ENCODE measurements at places on chromosomes 12 and 14.

- no peak for DNase-seq
- no peaks in the 10 kb centered on the region for H3K27me3 ChIP-seq
- no peaks in the 10 kb centered on the region for H3K36me3 ChIP-seq
- H3K4me3 ChIP-seq: no peak overlapping the region
- H3K27ac ChIP-seq: no peak overlapping the region
Measured at GRCh38 chr14:100670017-100670752, 56.5 kb upstream of the DLK1 start.

DNA sequence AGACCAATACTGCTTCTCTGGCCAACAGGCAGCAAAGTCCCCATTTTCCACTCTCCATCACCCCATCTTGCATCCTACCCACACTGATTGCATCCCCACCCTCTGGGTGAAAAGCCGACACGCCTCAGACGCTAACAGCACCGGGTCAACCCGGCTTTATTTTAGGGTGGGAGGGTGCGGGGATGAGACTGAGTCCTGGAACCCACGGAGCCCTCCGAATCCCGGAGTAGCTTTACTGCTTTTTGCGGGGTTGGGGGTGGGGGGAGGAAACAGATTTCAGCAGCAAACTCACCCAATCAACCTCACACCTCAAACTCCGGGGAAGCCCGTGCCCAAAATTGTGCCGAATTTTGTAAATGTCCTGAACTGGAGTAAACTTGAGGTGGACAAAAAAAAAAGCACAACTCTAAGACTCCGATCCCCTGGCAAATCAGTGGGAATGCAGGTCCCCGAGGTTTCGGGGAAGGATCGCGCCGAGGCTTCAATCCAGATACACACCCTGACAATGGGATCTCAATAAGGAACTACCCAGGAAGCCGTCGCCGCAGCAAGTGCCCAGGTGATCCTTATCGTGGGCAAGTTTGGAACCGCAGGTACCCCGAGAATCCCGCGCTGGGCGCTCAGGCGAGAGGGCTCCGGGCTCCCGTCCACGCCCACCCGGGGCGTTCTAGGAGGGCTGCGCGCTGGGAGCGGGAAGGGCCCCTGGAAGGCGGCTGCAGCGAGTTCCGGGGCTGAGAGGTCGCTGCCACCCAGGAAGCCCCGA, 1.1 kb downstream of the GCH1 start:
- peaks cover 21% of the 10 kb centered on the region for H3K4me1 ChIP-seq
- H3K27me3 ChIP-seq: no peaks in the 10 kb centered on the region
- no peaks in the 10 kb centered on the region for H3K36me3 ChIP-seq
- H3K27ac ChIP-seq: peak overlapping the region; percentile 90
- no peak for DNase-seq

GRCh38 chr12:130686511-130686991, 29.5 kb downstream of the RIMBP2 start:
- no peaks in the 10 kb centered on the region for H3K36me3 ChIP-seq
- H3K4me1 ChIP-seq: no peaks in the 10 kb centered on the region
- H3K27ac ChIP-seq: no peak overlapping the region
- DNase-seq: no peak
- H3K4me3 ChIP-seq: no peak overlapping the region
- H3K27me3 ChIP-seq: no peaks in the 10 kb centered on the region

GRCh38 chr12:94266796-94267536, 118.6 kb downstream of the PLXNC1 start:
- peaks cover 9% of the 10 kb centered on the region for H3K4me1 ChIP-seq
- H3K4me3 ChIP-seq: no peak overlapping the region
- no peaks in the 10 kb centered on the region for H3K27me3 ChIP-seq

DNA sequence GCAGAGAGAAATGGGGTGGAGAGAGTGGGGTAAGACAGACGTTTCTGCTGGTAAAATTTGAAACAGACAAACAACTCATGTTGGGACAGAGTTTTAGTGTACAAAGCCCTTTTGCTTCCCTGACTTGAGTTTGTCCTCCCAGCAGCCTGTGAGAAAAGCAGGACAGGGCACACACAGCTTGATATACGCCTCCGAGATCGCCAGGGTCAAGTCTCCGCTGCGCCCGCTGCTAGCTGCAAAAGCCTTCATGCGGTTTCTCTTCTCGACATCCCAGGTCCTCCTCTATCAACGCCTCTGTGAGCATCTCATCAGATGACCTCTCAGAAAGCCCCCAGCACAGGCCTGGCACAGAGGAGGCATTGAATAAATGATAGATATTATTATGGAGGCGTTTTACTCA, 9.4 kb upstream of the BCL11B start:
- no peak for DNase-seq
- no peak overlapping the region for H3K4me3 ChIP-seq
- no peaks in the 10 kb centered on the region for H3K27me3 ChIP-seq
- no peaks in the 10 kb centered on the region for H3K36me3 ChIP-seq
- no peak overlapping the region for H3K27ac ChIP-seq
- H3K4me1 ChIP-seq: no peaks in the 10 kb centered on the region

- H3K27ac ChIP-seq: no peak overlapping the region
- no peak overlapping the region for H3K4me3 ChIP-seq
- no peaks in the 10 kb centered on the region for H3K36me3 ChIP-seq
- no peaks in the 10 kb centered on the region for H3K4me1 ChIP-seq
- no peak for DNase-seq
- no peaks in the 10 kb centered on the region for H3K27me3 ChIP-seq
Measured at GRCh38 chr12:39632670-39633069, 13.1 kb upstream of the ABCD2 start.

DNA sequence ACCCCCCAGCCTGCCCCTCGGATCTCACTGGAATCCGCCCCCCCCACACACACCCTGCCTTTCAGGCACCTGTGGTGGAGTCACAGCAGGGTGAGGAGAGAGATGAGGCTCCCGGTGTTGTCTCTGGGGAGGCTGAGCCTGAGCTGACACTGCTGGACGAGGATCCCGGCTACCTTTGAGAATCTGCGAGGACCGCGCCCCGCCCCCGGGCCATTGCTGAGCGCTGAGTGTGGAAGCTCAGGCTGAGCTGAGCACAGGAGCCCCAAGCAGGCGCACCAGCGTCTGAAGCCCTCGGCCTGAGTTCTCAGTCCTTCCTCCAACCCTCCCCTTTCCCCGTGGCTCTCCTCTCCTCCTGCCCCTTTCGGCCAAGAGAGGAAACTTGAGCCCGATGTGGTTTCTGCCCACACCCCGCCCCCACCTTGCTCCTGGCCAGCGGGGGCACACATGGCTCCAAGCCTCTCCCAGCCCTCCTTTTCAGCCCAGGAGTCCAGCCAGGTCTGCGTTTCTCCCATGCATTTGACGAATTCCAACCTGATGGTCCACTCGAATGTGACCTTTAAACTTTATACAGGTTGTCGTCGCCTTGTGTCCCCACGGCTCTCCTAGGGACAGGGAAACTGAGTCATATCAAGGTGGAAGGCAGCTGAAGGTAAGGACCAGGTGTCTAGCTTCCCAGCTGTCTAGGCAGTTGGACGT, at the start of gene NFE2:
Gene NFE2, minus strand, starts transcription at position 284 of the 696 bp plus-strand sequence. CDS start 5,767 bp downstream, outside the sequence.
- H3K27ac ChIP-seq: no peak within 1 kb of the TSS
- H3K36me3 ChIP-seq: no peaks in the 10 kb centered on the region
- DNase-seq: no peak
- no peak within 1 kb of the TSS for H3K4me3 ChIP-seq

- peaks cover 16% of the 10 kb centered on the region for H3K4me1 ChIP-seq
- no peak overlapping the region for H3K4me3 ChIP-seq
- no peaks in the 10 kb centered on the region for H3K27me3 ChIP-seq
- no peak overlapping the region for H3K27ac ChIP-seq
Measured at GRCh38 chr12:47886510-47887240, 18.1 kb downstream of the VDR start.

- no peaks in the 10 kb centered on the region for H3K27me3 ChIP-seq
- no peak overlapping the region for H3K4me3 ChIP-seq
- H3K27ac ChIP-seq: no peak overlapping the region
- no peak for DNase-seq
- H3K36me3 ChIP-seq: no peaks in the 10 kb centered on the region
Measured at GRCh38 chr14:95331708-95332408, 12.2 kb upstream of the CLMN start.

- H3K4me1 ChIP-seq: peaks cover 32% of the 10 kb centered on the region
- no peaks in the 10 kb centered on the region for H3K36me3 ChIP-seq
- H3K27ac ChIP-seq: no peak overlapping the region
- H3K27me3 ChIP-seq: no peaks in the 10 kb centered on the region
Measured at GRCh38 chr12:46956451-46957035, 122.9 kb upstream of the PCED1B start.

DNA sequence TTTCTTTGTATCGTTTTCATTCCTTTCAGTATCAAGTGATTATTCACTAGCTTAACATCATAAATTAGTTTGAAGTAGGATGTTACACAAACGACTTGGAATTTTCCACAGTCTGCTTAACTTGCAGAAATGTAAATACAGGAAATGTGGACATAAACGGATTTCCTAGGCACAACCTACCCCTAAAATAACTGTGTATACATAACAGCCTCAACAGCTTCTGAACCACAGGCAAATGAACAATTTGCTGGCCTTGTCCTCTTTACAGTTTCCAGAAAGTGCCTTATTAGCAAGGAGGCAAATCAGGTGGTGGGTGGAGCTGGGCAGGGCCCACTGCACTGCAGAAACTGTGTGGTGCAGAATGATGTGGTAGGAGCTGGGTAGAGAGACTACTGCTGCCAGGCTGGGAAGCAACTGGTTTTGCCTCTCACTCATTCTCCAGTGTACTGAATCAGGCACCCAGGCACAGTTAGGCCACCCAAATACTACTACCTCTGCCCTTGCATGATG, 14.1 kb downstream of the DRAM1 start:
- H3K27me3 ChIP-seq: no peaks in the 10 kb centered on the region
- H3K4me3 ChIP-seq: no peak overlapping the region
- no peak for DNase-seq
- H3K36me3 ChIP-seq: no peaks in the 10 kb centered on the region
- peaks cover 6% of the 10 kb centered on the region for H3K4me1 ChIP-seq

GRCh38 chr14:41986700-41987099, 380.0 kb downstream of the LRFN5 start:
- no peak overlapping the region for H3K4me3 ChIP-seq
- no peaks in the 10 kb centered on the region for H3K4me1 ChIP-seq
- DNase-seq: no peak
- H3K27me3 ChIP-seq: no peaks in the 10 kb centered on the region
- no peaks in the 10 kb centered on the region for H3K36me3 ChIP-seq
- no peak overlapping the region for H3K27ac ChIP-seq

- H3K27ac ChIP-seq: peak overlapping the region; percentile 50
- peaks cover 34% of the 10 kb centered on the region for H3K4me1 ChIP-seq
- peaks cover 10% of the 10 kb centered on the region for H3K36me3 ChIP-seq
- no peak for DNase-seq
Measured at GRCh38 chr14:75132382-75133086, 5.7 kb upstream of the NEK9 start.

DNA sequence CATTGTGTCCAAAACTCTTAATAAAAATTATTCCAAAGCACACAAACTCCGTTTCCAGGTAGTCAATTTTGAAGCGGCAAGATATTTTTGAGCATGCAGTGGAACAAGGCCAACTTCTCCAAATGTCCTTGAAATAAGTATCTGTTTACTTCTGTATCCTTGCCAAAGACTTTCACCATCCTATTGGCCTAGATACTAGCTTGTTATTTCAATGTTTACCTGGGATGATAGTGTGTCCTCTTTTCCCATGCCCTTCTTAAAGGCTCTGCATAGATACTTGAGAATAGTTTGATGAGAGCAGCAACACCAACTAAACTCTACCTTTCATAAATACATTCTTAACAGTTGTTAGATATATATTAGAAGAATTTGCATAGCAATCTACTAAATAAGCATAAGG, 160.9 kb downstream of the KCNC2 start:
- H3K4me1 ChIP-seq: no peaks in the 10 kb centered on the region
- no peak overlapping the region for H3K4me3 ChIP-seq
- H3K36me3 ChIP-seq: no peaks in the 10 kb centered on the region

- no peak overlapping the region for H3K27ac ChIP-seq
- no peaks in the 10 kb centered on the region for H3K4me1 ChIP-seq
- no peaks in the 10 kb centered on the region for H3K36me3 ChIP-seq
- H3K27me3 ChIP-seq: peaks cover 66% of the 10 kb centered on the region
Measured at GRCh38 chr12:54688309-54689033, 40.3 kb upstream of the DCD start.

DNA sequence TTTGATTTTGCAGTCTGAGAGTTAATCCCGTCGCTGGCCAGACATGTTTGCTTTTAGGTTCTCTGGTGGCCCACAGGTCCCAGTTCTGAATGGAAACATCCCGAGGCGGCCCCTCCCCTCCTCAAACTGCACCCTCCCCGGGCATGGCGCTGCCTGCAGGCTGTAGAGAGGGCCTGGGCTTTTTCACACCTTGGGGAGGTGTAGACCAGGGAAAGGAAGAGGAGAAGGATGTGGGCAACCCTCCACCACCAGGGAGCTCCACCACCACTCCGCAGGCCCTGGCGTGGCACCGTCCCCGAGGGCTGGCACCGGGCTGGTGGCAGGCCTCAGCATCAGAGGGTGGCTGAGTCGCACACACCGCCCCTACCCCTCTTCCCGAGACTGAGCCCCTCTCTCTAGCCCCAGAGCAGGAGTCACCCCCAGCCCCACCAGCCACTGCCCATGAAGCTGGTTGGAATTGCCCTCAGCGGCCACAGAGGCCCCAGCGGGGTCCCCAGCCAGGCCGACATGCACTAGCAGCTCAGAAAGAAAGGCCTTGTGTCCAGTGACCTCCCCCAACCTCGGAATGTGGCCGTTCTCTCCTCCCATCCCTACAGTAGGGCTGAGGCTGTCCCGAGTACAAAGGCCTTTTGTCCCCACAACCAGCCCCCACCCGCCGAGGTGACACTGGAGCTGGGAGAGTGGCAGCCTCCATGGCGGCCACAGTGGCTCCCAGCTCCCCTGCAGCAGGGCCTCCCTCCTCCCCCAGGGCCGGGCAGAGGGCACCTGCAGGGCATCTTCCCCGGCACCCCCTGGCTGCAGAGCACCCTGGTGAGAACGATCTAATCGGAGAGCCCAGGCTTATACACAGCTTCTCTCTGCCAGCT, 23.5 kb upstream of the INF2 start:
- no peak overlapping the region for H3K27ac ChIP-seq
- no peaks in the 10 kb centered on the region for H3K27me3 ChIP-seq
- H3K4me1 ChIP-seq: peaks cover 13% of the 10 kb centered on the region
- DNase-seq: no peak
- no peak overlapping the region for H3K4me3 ChIP-seq
